ENCODE measurements at places on chromosomes 1 and 21. TPM values are rescaled to one million over a fixed set of nuclear protein-coding genes. Genes with fewer than 3 reads are reported as not detected.

GRCh38 chr1:7220007-7220406, 434.8 kb downstream of the CAMTA1 start:
- peaks cover 9% of the 10 kb centered on the region for H3K4me1 ChIP-seq
- H3K36me3 ChIP-seq, result no peaks in the 10 kb centered on the region
- H3K4me3 ChIP-seq, result no peak overlapping the region
- no peaks in the 10 kb centered on the region for H3K27me3 ChIP-seq

DNA sequence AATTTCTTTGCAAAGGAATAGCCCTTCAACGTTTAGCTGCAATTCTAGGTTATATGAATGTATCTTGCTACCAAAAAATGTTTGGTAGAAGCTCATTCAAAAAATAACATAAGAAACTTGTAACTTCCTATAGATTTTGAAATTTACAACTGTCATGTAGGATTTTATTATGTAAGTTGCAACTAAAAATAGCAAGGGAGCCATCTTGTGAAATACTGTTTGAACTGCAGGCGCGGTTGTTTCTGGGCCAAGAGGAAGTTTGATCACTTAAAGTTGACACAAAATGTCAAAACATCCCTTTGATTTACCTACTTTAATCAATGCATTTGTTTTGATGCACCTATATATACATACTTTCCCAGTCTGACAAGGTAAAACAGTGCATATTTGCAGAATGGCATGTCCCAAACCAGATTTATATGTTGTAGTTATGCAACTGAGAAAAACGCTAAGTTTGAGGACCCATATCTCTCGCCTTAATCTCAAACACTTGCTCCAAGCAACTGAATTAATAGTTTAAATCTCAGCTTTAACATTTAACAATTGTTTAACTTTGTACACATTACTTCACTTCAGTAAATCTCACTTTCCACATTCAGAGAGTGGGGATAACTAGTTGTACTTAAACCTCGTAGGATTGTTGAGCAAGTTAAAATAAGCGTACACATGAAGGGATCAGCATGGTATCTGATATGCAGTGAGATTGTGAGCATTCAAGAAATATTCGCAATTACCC, 63.9 kb downstream of the KCNK2 start:
- no peaks in the 10 kb centered on the region for H3K4me1 ChIP-seq
- H3K36me3 ChIP-seq, result no peaks in the 10 kb centered on the region
- DNase-seq, result peak; percentile 64
- no peak overlapping the region for H3K4me3 ChIP-seq

DNA sequence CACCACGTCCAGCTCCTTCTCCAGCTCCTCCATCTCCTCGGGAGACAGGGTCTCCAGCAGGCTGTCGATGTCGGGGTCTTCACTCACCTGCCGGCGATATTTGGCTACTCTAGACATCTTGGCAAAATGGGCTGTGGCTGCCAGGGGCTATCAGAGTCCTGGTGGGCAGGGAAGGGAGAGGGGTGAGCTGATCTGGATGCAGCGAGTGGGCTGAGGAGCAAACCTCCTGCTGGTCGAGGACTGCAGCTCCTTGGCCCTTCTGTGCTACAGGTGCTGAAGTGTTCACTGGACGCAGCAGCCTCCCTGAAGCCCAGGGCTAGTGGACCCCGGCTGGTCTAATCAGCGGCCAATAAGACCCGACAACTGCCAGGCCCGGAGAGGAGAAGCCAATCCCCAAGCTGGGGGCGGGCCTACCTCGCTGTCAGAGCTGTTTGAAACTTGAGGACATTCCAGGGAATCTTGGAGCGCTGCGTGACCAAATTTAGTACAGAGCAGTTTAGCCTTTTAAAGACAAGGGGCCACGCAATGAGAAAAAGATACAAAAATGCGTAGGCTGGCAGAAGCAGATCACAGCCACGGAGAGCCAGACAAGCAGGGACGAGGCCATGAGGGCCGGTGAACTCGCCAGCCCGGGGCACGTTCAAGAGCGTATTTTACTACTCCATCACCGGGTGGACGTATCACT, at the start of gene LMOD1:
TSS of gene LMOD1 (minus strand) at position 325 of the 685 bp plus-strand sequence. CDS start at position 117, 208 bp downstream.
- no peaks in the 10 kb centered on the region for H3K27me3 ChIP-seq
- H3K4me3 ChIP-seq, result peak within 1 kb of the TSS; percentile 72
- DNase-seq, result peak; percentile 98
- peaks cover 3% of the 10 kb centered on the region for H3K36me3 ChIP-seq
- peaks cover 26% of the 10 kb centered on the region for H3K4me1 ChIP-seq

GRCh38 chr1:168482106-168482505, 61.7 kb downstream of the XCL2 start:
- no peak overlapping the region for H3K4me3 ChIP-seq
- H3K27ac ChIP-seq, result no peak overlapping the region
- H3K4me1 ChIP-seq, result peaks cover 10% of the 10 kb centered on the region
- DNase-seq, result no peak

DNA sequence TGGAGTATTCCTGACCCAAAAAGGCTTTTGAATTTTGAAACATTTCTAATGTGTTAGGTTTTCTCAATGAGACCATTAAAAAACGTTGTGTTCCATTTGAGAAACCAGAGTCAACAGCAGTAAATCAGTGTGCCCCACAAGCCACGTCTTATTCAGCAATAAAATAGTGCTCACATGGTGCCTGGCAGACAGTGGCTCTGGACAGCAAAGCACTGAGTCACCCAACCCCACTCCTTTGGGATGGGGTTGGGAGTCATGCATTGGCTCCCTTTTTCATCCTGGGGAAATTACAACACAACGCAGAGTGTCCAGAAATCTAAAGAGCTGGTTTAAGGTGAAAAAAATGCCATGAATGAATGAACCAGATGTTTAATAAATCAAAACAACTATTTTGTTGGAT, 46.5 kb downstream of the KCNJ15 start:
- peaks cover 11% of the 10 kb centered on the region for H3K4me1 ChIP-seq
- H3K27ac ChIP-seq, result no peak overlapping the region
- no peaks in the 10 kb centered on the region for H3K27me3 ChIP-seq
- no peak overlapping the region for H3K4me3 ChIP-seq
- no peaks in the 10 kb centered on the region for H3K36me3 ChIP-seq
- peak; percentile 88 for DNase-seq

DNA sequence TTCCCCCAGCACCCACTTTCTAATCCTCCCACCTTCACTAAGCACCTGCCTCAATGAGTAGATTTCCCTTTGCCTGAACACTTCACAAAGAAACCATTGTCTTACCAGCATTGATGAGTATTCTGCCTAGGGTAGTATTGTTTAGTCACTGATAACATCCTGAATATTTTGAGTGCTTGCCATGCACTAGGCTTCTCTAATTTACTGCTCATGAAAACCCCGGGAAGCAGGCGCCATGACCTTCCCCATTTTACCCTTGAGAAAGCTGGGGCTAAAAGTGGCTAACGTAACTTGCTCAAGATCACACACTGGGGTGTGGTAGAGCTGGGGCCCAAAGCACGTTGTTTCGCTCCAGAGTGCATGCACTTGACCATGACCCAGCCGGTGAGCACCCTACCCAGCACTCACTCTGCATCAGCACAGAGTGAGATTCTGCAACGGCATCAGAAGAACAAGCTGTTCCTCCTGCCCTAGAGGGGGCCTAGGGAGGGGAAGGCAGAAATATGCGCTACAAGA, 10.6 kb upstream of the F3 start:
- H3K4me3 ChIP-seq, result no peak overlapping the region
- no peaks in the 10 kb centered on the region for H3K36me3 ChIP-seq
- no peaks in the 10 kb centered on the region for H3K27me3 ChIP-seq
- peak; percentile 44 for DNase-seq

DNA sequence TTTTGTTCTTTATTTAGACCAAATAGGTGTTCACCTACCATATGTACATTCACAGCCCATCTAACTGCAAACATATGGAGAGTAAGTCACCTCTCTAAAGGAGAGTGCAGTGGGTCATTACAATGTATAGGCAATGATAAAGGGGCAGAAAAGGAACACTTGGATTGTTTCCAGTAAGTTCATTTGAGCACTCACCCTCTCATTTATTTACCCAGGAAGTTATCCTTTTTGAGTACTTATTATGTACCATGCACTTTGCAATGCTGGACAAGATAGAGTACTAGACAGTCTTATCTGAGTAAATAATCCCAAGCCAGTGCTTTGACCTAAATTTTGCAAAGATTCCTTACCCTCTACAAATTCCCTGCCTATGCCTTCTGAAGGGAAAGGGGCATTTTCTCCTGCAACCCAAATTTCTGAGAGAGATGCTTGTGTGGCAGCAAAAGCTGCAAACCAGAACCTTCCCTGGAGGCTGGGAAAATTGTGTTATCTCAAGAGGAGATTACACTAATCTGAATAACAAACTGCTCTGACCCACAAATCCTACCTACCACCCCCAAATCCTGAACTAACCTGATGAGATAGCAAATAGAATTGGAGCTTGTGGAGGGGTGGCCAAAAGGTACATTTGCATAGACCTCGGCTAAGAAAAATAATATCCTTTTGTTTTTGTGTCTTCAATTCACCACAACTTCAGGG, 18.6 kb upstream of the RGS8 start:
- DNase-seq, result no peak
- H3K36me3 ChIP-seq, result no peaks in the 10 kb centered on the region
- H3K27me3 ChIP-seq, result peaks cover 9% of the 10 kb centered on the region
- H3K4me1 ChIP-seq, result no peaks in the 10 kb centered on the region
- no peak overlapping the region for H3K27ac ChIP-seq

- no peak overlapping the region for H3K27ac ChIP-seq
- no peak overlapping the region for H3K4me3 ChIP-seq
- H3K36me3 ChIP-seq, result no peaks in the 10 kb centered on the region
- no peaks in the 10 kb centered on the region for H3K27me3 ChIP-seq
- peaks cover 10% of the 10 kb centered on the region for H3K4me1 ChIP-seq
Observed at GRCh38 chr1:153597206-153597605, 15.7 kb downstream of the S100A16 start.

- peaks cover 6% of the 10 kb centered on the region for H3K36me3 ChIP-seq
- no peaks in the 10 kb centered on the region for H3K27me3 ChIP-seq
- no peak for DNase-seq
- H3K4me3 ChIP-seq, result no peak overlapping the region
Observed at GRCh38 chr1:184724843-184725242, 29.8 kb downstream of the EDEM3 start.

GRCh38 chr1:208851366-208851765, 607.2 kb upstream of the PLXNA2 start:
- H3K4me3 ChIP-seq, result no peak overlapping the region
- DNase-seq, result no peak
- H3K36me3 ChIP-seq, result no peaks in the 10 kb centered on the region
- H3K27ac ChIP-seq, result no peak overlapping the region
- no peaks in the 10 kb centered on the region for H3K27me3 ChIP-seq

DNA sequence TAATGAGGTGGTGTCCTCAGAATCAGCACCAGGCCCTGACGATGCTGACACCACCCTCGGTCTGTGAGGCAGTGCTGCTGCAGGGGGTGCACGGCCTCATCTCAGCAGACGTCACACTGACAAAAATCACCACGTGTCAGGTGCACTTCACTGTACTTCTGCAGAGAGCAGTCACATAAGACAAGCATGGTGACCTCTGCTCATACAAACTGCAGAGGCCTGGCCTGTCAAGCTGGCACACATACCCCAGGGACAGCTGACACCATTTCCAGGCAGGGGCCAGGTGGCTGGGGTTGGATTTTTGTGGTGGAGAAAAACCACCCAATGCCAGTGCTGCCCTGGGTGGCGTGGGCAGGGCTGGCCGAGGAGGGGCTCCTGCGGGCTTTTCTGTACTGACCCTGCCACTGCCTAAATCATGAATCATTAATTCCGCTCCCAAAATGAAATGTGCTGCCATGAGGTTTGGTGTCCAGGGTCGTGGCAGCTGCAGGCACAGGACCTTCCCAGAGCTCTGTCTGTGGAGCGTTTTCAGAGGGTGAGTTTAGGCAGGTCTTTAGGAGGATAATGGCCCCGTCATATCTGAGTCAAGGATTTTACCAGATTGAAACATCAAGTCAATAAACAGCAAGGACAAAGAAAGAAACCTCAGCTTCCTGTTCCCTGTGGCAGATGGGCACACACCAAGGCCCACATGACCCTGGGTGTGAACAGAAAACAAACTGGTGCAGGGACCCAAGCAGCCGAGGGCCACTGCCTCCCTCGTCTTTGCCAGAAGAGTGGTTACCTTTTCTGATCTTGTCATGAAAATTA, 33.4 kb upstream of the GPR153 start:
- no peak overlapping the region for H3K4me3 ChIP-seq
- H3K4me1 ChIP-seq, result no peaks in the 10 kb centered on the region
- H3K27ac ChIP-seq, result no peak overlapping the region
- DNase-seq, result no peak
- peaks cover 4% of the 10 kb centered on the region for H3K36me3 ChIP-seq

DNA sequence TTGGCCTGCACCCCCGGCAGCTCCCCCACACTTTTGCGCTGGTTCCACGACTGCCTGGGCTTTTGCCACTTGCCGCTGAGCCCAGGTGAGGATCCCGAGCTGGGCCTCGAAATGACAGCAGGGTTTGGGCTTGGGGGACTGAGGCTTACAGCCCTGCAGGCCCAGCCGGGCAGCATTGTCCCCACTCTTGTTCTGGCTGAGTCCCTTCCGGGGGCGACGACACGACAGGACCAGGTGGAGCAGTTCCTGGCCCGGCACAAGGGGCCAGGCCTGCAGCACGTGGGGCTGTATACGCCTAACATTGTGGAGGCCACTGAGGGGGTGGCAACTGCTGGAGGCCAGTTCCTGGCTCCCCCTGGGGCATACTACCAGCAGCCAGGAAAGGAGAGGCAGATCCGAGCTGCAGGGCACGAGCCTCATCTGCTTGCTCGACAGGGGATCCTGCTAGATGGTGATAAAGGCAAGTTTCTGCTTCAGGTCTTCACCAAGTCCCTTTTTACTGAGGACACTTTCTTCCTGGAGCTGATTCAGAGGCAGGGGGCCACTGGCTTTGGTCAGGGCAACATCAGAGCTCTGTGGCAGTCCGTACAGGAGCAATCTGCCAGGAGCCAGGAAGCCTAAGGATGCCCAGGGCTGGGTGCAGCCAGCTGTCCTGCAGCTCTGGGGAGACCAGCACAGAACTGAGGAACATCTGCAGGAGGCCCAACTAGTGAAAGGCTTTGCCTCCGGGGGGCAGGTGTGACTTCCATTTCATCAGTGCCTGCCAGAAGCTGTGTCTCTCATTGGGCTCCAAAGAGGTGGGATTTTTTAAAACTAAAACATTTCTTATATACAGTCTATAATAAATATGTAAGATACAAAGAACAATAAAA, 1.2 kb downstream of the HPDL start:
- no peak overlapping the region for H3K27ac ChIP-seq
- H3K27me3 ChIP-seq, result no peaks in the 10 kb centered on the region
- H3K4me1 ChIP-seq, result no peaks in the 10 kb centered on the region
- DNase-seq, result no peak

DNA sequence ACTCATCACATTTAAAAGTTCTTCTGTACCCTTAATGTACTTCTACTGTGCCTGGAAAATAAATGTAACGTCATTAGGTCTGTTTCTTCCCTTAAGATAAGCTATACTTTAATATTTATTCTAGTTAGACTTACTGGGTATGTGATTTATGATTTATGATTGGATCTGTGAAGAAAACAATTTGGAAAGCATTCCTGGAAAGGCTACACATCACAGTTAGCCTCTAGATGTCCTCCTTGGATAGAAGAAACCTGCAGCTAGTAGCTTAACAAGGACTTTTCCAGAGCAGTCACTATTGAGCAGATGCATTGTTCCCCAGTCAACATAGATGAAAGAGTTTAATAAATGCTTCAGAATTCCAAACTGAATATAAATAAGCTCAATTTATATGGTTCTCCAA, 22.2 kb upstream of the ABL2 start:
- no peaks in the 10 kb centered on the region for H3K27me3 ChIP-seq
- H3K4me1 ChIP-seq, result peaks cover 2% of the 10 kb centered on the region
- no peak overlapping the region for H3K27ac ChIP-seq
- peak; percentile 67 for DNase-seq

Gene UAP1
- 255 TPM for total RNA-seq

Gene CERS2
- total RNA-seq, result 99.2 TPM

Gene ANKRD34A
- 0.56 TPM for total RNA-seq

Gene TMEM200B
- total RNA-seq, result 4.8 TPM

Gene FAF1
- 72.9 TPM for total RNA-seq

Gene SGIP1
- 27.1 TPM for total RNA-seq

Gene NCMAP
- not detected for total RNA-seq

Gene GJA4
- not detected for total RNA-seq
